GM23248 (cell line): ENCODE measurements at places on chromosomes 3 and 15. TPM values are rescaled to one million over a fixed set of nuclear protein-coding genes. Genes with fewer than 3 reads are reported as not detected.

The MEIS2 gene
- 24.1 and 26.2 TPM in 2 replicates for polyA plus RNA-seq

The C3orf85 gene
- polyA plus RNA-seq: not detected in 2 replicates

DNA sequence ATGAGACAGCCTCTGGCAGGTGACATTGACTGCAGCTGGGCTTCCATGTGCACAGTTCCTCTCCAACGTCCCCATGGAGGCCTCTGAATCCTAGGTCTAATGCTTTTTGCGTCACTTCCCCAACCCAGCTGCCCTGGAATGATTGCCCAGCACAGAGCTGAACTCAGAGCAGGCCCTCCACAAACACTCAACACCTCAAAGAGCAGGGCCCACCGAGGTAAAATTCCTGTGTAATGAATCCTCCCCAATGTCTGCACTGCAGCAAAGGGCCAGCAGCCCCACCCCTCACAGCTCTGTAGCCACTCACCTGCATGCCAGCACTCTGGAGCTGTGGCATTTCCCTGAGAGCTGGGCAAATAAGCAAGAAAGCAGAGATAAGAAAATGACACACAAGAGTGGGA lies 42.6 kb upstream of the DUSP7 start:
- peak; percentile 27 for DNase-seq

DNA sequence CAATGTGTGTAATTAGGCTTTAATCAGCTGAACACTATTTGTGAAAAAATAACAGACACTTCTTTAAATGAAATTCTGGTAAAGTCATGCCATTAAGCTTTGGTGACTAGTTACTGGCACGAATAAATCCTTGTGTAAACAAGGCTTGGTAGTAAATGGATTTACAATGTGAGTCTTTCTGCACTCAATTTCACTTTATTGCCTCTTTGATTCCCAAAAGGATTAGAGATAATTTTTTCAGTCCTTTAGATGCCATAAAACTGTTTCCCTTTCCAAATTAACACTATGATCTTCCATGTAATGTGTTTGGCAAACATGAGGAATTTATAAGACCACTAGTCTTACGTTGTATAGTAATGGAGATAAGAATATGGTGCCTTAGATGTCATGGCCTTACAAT lies 339.5 kb upstream of the DNAJC19 start:
- no peak for DNase-seq

DNA sequence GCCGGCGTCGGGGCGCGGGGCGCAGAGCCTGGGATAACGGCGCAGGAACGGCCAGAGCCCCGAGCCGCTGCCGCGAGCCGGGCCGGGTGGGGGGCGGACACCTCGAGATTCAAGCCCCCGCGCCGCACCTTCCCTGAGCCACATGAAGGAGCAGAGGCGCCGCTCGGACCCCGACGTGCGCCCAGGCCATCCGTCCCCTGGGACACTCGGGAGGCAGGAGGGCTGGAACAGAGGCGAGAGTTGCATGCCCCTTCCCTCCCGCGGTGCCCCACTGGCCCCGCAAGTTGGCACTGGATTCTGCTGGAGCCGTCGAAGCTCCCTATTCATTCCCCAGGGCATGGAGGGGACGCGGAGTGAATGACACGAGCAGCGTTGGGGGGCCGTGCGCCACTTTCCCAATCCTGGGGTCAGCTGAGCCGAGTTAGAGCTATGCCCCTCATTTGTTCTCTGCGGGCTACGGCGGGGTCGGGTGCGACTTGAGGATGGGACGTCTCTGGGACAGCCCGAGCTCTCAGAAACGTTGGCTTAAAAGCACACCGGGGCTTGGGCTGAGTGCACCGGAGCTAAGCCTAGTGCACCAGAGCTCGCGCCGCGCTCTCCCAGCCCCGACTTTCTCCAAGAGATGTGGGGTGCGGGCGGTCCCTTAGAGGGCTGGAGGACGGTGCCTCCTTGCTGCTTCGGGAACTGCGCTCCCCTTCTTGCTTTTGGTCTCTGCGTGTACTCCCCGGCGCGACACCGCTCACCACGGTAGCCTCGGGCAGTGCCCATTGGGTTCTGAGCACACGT lies 588 bp downstream of the SLC6A1 start:
- DNase-seq: no peak

DNA sequence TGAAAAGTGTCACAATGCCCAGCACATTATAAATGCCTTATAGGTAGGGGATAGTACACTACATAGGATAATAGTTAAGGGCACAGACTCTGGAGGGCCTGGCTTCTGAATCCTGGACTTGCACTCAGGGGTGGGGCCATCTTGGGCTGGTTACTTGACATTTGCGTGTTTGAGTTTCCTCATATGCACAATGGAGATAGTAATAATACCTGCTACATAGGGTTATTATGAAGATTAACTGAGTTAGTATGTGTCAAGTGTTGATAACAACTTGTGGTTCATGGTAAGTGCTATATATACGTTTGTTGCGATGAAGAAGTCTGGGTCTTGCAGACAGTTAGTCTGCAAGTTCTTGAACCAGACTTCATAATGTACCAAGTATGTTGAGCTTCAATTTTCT lies 37.0 kb downstream of the MITF start:
- no peak for DNase-seq

- DNase-seq: no peak
Measured at GRCh38 chr3:141632779-141633374, 105.2 kb upstream of the RNF7 start.

DNA sequence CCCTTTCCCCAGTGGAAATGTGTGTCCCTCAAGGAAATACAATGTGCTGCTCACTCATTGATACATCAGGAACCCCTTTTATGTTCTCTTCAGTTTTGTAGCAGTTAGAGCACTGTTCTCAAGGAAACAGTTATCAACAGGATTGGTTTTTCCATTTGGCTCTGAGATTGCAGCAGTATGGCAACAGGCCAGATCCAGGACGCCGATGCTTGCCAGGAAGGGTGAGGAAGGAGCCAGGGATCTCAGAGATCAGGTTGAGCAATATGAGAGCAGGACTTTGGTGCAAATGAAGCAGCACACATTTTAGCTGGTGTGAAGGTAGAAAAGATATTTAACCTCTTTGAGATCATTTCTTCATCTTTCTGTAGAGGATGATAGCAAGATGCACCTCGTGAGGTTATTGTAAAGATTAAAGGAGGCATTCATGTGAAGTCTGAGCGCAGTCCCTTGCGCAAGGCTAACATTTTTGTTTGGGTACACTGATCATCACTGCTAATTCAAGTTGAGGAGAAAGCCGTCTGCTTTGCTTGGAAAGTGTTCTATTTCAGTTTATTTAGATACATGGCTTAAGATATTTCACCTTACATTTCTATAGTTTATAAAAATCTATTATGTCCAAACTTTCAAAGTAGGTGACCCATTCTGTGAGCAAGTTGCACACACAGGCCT lies 68.5 kb downstream of the KCNH8 start:
- no peak for DNase-seq

- no peak for DNase-seq
Measured at GRCh38 chr15:57012556-57012955, 94.1 kb downstream of the TCF12 start.

DNA sequence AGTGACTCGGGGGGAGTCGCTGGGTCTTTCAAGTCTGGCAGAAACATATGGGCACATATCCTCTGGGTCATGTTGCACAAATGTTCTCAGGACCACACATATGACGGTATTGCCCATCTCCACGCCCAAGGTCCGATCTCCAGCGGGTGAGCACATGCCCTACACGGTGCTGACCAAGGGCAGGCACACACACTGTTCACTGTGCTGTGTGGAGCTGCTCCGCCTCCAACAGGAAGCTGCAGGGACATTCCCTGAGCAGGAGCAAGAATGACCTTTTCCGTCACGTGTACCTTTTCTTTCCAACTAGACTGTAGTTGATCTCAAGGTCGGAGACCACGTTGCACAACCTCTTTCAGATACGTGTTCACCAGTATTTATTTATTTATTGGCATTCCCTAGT lies 41.7 kb upstream of the B3GNT5 start:
- DNase-seq: no peak

- peak; percentile 91 for DNase-seq
Measured at GRCh38 chr15:72230197-72231065, 559 bp downstream of the PKM start.

GRCh38 chr15:75508840-75509532 lies 57.5 kb upstream of the SIN3A start:
- DNase-seq: peak; percentile 70
